ENCODE measurements at places on chromosomes 16 and 17.

- no peak for DNase-seq
- H3K27me3 ChIP-seq: no peaks in the 10 kb centered on the region
- H3K4me3 ChIP-seq: no peak overlapping the region
- H3K36me3 ChIP-seq: no peaks in the 10 kb centered on the region
Measured at GRCh38 chr17:31523862-31524730, 132.6 kb downstream of the RAB11FIP4 start.

GRCh38 chr16:75099738-75100602 is 16.6 kb downstream of the LDHD start:
- H3K27ac ChIP-seq: no peak overlapping the region
- peaks cover 8% of the 10 kb centered on the region for H3K4me1 ChIP-seq
- no peaks in the 10 kb centered on the region for H3K36me3 ChIP-seq

DNA sequence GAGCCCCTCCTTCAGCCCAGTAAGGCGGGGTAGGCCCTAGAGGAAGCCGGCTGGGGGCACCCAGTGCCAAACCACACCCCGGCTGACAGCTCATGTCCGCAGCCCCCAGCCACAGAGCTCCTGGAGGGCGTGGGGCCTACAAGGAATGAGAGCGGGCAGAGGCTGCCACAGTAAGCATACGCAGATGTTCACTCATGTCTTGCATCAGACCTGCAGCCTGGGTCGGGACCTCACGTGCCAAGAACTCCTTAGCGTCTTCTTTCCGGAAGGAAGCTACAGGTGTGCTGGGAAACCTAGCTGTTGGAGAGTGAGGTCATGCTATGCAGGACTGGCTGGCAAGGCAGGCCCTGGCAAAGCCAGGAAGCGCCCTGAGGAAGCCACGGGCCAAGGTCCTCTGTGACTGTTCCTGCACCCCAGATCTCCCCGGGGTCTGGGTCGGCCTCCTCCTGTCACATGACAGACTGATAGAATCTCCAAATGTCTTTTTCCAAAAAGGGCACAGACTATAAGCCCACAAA is 1.6 kb downstream of the ZNF598 start:
- no peak overlapping the region for H3K27ac ChIP-seq
- no peak overlapping the region for H3K4me3 ChIP-seq
- H3K27me3 ChIP-seq: no peaks in the 10 kb centered on the region
- DNase-seq: no peak
- peaks cover 12% of the 10 kb centered on the region for H3K4me1 ChIP-seq

GRCh38 chr16:71369494-71369893 is 11.0 kb downstream of the CALB2 start:
- no peaks in the 10 kb centered on the region for H3K4me1 ChIP-seq
- no peaks in the 10 kb centered on the region for H3K27me3 ChIP-seq
- H3K27ac ChIP-seq: no peak overlapping the region
- no peak for DNase-seq
- no peak overlapping the region for H3K4me3 ChIP-seq

- DNase-seq: no peak
- no peaks in the 10 kb centered on the region for H3K36me3 ChIP-seq
- H3K27me3 ChIP-seq: no peaks in the 10 kb centered on the region
- no peaks in the 10 kb centered on the region for H3K4me1 ChIP-seq
- no peak overlapping the region for H3K4me3 ChIP-seq
Measured at GRCh38 chr16:77353587-77354263, 81.1 kb downstream of the ADAMTS18 start.

- no peak for DNase-seq
- H3K27ac ChIP-seq: no peak overlapping the region
- no peaks in the 10 kb centered on the region for H3K36me3 ChIP-seq
Measured at GRCh38 chr17:33116021-33116551, 124.4 kb downstream of the SPACA3 start.

DNA sequence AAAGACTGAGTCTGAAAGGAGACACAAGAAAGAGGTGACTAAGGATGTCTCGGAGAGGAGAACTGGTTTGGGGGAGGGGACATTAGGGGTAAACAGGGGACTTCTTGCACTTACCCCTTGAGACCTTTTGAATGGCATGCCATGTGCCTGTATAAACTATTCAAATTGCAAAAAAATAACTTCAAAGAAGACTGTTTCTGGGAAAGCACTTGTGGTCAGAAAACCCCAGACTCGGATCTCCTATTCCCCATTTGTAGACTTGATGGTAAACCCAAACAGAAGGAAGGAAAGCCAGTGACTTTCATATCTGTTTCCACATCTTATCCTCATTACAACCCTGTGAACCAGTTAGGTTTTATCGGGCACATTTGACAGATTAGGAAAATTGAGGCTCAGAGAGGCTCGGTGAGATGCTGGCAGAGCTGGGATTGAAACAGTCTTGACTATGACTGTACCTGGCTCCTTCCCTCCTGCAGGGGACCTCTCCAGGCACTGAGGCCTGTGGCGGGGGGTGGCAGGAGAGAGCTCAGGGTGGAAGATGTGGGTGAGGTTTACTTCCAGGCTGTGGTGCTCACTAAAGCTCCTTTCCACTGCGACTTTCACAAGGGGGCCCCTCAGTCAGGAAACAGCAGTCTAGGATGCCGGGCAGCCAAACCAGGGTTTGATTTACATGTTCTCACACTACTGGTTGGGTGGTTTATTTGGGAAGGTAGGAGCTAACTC is 30.5 kb upstream of the PLCG2 start:
- no peak overlapping the region for H3K4me3 ChIP-seq
- no peaks in the 10 kb centered on the region for H3K27me3 ChIP-seq
- H3K36me3 ChIP-seq: no peaks in the 10 kb centered on the region
- H3K4me1 ChIP-seq: no peaks in the 10 kb centered on the region
- H3K27ac ChIP-seq: no peak overlapping the region
- DNase-seq: peak; percentile 47

DNA sequence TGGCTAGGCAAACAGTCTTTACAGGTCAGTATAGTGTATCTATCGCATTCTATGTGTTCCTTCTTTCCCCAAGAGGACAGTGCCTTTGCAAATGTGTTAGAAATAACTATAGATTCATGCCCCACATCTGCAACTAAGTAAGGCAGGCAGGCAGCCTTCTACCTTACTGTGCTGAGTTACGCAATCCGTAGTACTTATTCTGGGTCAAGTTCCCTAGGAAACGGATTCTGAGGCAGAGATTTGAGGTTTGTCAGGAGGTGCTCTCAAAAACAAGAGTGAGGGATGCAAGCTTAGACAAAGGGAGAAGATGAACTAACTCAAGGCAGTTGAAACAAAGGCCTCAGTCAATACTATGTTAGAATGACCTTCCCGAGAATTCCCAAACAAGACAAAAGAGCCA is 12.7 kb upstream of the ANKFY1 start:
- DNase-seq: no peak
- no peaks in the 10 kb centered on the region for H3K4me1 ChIP-seq
- no peak overlapping the region for H3K4me3 ChIP-seq

DNA sequence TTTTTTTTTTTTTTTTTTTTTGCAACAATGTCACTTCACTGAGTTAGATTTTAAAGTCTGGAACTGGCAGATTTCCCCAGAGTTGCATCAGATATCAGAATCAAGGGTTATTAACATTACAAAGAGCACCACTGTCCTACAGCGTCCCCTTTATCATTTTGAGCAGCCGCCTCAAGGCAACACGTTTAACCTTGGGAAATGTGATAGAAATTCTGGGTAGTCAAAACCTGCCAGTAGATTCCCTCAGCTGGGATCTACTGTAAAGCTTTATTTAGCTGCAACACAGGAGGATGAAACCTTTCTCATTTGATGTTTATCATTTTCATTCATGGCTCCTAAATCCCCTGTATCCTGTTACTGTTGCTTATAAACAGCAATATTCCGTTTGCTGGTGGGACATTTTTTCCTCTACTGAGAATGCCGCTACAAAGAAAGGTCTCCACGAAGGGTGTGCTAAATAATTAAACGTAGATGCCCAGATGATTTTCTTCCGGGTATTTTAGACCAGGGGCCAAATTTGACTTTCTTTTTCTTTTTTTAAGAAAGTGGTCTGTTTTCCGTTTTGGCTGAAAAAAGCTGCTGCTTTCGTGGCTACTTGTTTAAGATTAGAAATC is 436.1 kb upstream of the GOT2 start:
- DNase-seq: peak; percentile 81
- no peak overlapping the region for H3K27ac ChIP-seq
- H3K36me3 ChIP-seq: no peaks in the 10 kb centered on the region
- H3K4me1 ChIP-seq: peaks cover 2% of the 10 kb centered on the region
- no peak overlapping the region for H3K4me3 ChIP-seq
- no peaks in the 10 kb centered on the region for H3K27me3 ChIP-seq

DNA sequence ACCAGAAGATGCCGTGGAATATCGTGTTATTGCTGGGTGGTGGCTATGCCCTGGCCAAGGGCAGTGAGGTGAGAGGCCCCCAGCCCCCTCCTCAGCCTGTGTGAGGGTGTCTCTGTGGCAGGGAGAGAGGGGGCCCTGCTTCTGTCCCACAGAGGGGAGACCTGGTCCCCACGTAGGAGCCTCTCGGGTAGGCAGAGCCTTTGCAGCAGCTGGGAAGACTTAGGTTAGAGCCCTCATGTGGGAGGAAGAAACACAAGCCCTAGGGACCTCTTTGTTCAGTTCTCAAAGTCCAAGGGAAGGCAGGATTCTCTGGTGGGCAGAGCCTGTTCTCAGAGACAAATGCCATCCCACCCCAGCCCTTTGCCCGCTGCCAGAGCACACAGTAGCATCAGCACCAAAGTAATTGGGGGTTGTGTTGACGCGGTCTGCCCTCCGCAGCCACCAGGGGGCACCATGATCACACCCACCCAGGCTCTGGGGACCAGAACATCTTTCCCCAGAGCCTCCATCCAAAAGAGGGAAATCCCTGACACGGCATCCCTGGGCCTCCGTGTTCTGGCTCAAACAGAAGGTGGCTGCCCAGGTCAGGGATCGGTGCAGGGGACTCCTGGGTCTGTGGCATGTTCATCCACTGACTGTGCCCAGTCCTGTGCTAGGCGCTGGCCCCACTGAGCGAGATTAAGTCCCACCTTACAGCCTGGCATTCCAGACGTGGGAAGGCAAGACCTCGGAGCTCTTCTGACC is 11.5 kb upstream of the FOXN1 start:
- H3K4me1 ChIP-seq: no peaks in the 10 kb centered on the region
- DNase-seq: peak; percentile 62
- no peaks in the 10 kb centered on the region for H3K36me3 ChIP-seq
- no peak overlapping the region for H3K4me3 ChIP-seq
- H3K27ac ChIP-seq: no peak overlapping the region

DNA sequence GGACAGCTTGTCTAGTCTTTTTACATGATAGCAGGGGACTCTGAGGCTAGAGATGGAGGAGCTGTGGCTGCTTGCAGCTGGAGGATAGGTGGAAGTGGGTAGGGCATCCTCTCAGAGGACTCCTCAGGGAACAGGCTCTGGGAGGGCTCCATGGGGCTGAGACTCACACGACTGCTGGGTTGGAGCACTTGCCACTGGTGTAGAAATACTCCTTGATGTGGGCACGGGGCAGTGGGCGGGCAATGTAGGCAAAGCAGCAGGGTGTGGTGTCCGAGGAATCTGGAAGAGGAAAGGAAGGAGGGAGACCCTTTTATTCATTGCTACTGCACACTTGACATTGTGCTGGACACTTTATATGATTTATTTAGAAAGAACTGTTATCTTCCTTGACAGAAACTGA is 1.8 kb downstream of the CCL5 start:
- no peak overlapping the region for H3K27ac ChIP-seq
- no peaks in the 10 kb centered on the region for H3K4me1 ChIP-seq
- H3K27me3 ChIP-seq: no peaks in the 10 kb centered on the region

GRCh38 chr16:75458439-75458838 is 6.0 kb downstream of the TMEM170A start:
- no peak overlapping the region for H3K4me3 ChIP-seq
- H3K4me1 ChIP-seq: peaks cover 2% of the 10 kb centered on the region
- no peak for DNase-seq

DNA sequence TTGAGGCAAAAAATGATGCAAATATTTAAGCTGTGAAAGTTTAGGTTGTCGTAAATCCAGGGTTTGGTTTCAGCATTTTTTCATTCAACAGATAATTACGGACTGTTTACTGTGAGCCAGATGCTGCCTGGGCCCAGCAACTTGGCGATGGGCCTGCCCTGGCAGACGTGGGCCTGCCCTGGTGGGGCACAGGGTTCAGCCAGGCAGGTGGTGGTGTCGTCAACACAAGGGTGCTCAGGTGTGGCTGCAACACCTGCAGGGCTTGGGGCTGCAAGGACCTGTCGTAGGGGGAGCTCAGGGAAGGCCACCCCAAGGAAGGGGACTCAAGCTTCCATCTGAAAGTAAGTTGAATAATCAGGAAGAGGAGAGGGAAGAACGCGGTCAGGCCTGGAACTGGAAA is 15.1 kb downstream of the ZC3H18 start:
- H3K27me3 ChIP-seq: no peaks in the 10 kb centered on the region
- H3K27ac ChIP-seq: no peak overlapping the region
- H3K36me3 ChIP-seq: peaks cover 3% of the 10 kb centered on the region
- no peak overlapping the region for H3K4me3 ChIP-seq
- no peak for DNase-seq
- no peaks in the 10 kb centered on the region for H3K4me1 ChIP-seq

DNA sequence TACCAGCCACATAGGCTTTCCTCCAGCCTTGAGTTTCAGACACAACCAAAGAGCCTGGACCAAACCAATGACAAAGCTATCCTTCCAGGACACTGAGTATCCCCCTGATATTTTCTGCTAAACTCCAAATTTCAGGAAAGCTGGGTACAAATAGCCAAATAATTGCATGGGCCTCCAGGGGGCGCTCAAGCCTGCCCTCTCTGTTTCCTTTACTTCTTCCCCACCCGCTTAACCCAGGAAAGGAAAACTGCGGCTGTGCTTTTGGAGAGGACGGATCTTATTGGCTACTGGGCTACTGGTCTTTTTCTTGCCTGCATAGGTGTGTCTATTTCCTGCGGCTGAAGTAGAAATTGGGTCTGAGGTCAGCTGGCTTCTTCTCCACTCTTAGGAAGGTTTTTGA is 30.1 kb downstream of the GNGT2 start:
- H3K36me3 ChIP-seq: no peaks in the 10 kb centered on the region
- H3K27me3 ChIP-seq: no peaks in the 10 kb centered on the region
- DNase-seq: peak; percentile 72
- no peak overlapping the region for H3K4me3 ChIP-seq
- H3K4me1 ChIP-seq: no peaks in the 10 kb centered on the region

- H3K27me3 ChIP-seq: no peaks in the 10 kb centered on the region
- peaks cover 10% of the 10 kb centered on the region for H3K36me3 ChIP-seq
- no peak overlapping the region for H3K27ac ChIP-seq
- peak; percentile 10 for DNase-seq
- no peak overlapping the region for H3K4me3 ChIP-seq
- H3K4me1 ChIP-seq: no peaks in the 10 kb centered on the region
Measured at GRCh38 chr17:4100883-4101756, 41.7 kb downstream of the ZZEF1 start.

- DNase-seq: no peak
- no peak overlapping the region for H3K27ac ChIP-seq
- no peaks in the 10 kb centered on the region for H3K36me3 ChIP-seq
- H3K27me3 ChIP-seq: no peaks in the 10 kb centered on the region
- no peak overlapping the region for H3K4me3 ChIP-seq
Measured at GRCh38 chr17:2656283-2656682, 55.3 kb downstream of the CLUH start.

- H3K4me1 ChIP-seq: no peaks in the 10 kb centered on the region
- no peaks in the 10 kb centered on the region for H3K27me3 ChIP-seq
- H3K27ac ChIP-seq: no peak overlapping the region
Measured at GRCh38 chr16:24918641-24919040, 72.9 kb downstream of the SLC5A11 start.

- H3K27me3 ChIP-seq: no peaks in the 10 kb centered on the region
- no peaks in the 10 kb centered on the region for H3K4me1 ChIP-seq
- no peaks in the 10 kb centered on the region for H3K36me3 ChIP-seq
- DNase-seq: no peak
Measured at GRCh38 chr17:78960928-78961327, 18.8 kb downstream of the LGALS3BP start.

Data from mesendoderm (in vitro differentiated cells).